HT1080 (cell line): ENCODE measurements at places on chromosomes 3 and 15. TPM values are rescaled to one million over a fixed set of nuclear protein-coding genes. Genes with fewer than 3 reads are reported as not detected.

- no peak for DNase-seq
Observed at GRCh38 chr3:133887803-133888703, 7.6 kb downstream of the RAB6B start.

- DNase-seq, result no peak
Observed at GRCh38 chr15:31369727-31370126, 43.1 kb downstream of the KLF13 start.

Gene IQCF5
- not detected in 2 replicates for total RNA-seq

Gene TIMP4
- total RNA-seq, result not detected in 2 replicates

Gene TLR9
- total RNA-seq, result not detected in 2 replicates
